8988T (cell line): ENCODE measurements at places on chromosomes 13 and 19.

DNA sequence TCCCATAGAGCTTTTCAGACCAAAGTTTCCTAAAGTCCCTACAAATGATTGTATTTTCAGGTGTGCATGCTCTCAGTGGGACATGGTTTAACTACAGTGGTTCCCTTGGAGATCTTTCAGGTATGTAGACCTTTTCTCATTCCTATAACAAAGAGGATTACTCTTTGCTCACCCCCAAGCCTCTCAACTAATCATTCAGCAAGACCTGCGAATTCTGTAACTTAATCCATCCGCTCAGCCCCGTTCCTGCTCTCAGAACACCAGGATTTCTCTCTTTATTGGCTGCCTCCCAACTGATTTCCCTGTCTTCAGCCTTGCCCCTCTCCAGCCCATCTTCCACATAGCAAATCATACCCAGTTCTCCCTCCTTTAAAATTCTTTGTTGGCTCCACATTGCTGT, 253.6 kb downstream of the MTUS2 start:
- no peak for DNase-seq

- no peak for DNase-seq
Measured at GRCh38 chr13:74251778-74252519, 117.7 kb upstream of the KLF12 start.

- DNase-seq, result no peak
Measured at GRCh38 chr13:81610644-81611043, 1269.7 kb upstream of the SPRY2 start.

- DNase-seq, result no peak
Measured at GRCh38 chr13:59710996-59711701, 452.6 kb downstream of the DIAPH3 start.

GRCh38 chr13:40058757-40059236, 403.3 kb downstream of the COG6 start:
- no peak for DNase-seq

- DNase-seq, result no peak
Measured at GRCh38 chr13:76116751-76117360, 480.7 kb downstream of the LMO7 start.

- DNase-seq, result no peak
Measured at GRCh38 chr13:65932587-65933239, 1297.4 kb downstream of the PCDH9 start.

GRCh38 chr19:1276628-1277022, 1.3 kb downstream of the FAM174C start:
- no peak for DNase-seq

GRCh38 chr13:24040835-24041234, 119.7 kb upstream of the SPATA13 start:
- no peak for DNase-seq

DNA sequence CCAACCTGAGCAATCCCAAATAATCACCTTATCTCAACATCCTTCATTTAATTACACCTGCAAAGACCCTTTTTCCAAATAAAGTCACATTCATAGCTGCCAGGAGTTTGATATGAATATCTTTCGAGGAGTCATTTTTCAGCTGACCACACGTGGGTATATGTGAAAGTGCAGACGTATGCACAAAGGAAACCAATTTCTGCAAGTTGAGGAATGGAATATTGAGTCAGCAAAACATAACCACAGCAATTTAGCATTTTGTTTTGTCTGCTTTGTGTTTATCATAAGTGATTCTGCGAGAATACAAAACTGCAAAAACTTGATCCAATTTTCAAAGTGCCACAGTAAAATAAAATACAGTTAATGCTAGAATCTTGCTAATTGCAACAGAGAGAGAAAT, 295.9 kb downstream of the SUCLA2 start:
- no peak for DNase-seq

GRCh38 chr19:52492201-52492993, 35.1 kb upstream of the ZNF808 start:
- no peak for DNase-seq

GRCh38 chr13:22960827-22961226, 220.0 kb upstream of the SGCG start:
- no peak for DNase-seq

GRCh38 chr13:34017231-34017630, 199.3 kb downstream of the RFC3 start:
- no peak for DNase-seq

DNA sequence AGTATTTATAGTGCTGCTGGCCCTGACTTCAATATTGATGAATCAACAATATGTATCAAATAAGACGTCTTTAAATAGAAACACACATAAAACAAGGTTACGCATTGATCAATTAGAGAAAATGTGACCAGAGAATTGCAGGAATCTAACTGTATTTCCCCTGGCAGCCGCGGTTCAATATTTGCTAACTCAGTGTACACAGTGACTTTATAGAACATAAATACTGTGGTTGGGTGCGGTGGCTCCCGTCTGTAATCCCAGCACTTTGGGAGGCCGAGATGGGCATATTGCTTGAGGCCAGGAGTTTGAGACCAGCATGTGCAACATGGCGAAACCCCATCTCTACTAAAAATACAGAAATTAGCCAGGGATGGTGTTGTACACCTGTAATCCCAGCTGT, 22.8 kb upstream of the UPF3A start:
- no peak for DNase-seq

- DNase-seq, result no peak
Measured at GRCh38 chr19:41297628-41298347, 12.2 kb upstream of the CCDC97 start.

- peak; percentile 15 for DNase-seq
Measured at GRCh38 chr19:50553134-50553703, 15.0 kb downstream of the LRRC4B start.

GRCh38 chr19:3733549-3734309, 25.5 kb downstream of the TJP3 start:
- DNase-seq, result no peak

- DNase-seq, result no peak
Measured at GRCh38 chr19:49390131-49390928, 2.3 kb downstream of the KASH5 start.

DNA sequence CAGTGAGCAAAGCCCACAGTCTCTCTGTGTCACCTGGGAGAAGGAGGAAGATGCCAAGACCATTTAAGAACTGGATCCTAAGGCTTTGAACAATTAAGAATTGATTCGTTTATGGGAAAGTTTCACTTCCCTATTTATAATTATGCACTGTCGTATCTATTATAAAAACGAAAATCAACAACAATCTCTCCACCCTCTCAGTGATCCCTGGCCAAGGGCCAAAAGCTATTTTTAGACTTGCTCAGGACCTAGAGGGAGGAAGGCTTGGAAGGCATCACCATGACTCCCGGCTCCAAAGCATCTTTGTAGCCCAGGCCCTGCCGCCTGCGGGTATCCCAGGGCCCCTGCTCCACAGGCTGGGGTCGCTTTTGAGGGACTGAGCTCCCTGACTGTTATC, 1.3 kb downstream of the RHPN2 start:
- DNase-seq, result no peak

DNA sequence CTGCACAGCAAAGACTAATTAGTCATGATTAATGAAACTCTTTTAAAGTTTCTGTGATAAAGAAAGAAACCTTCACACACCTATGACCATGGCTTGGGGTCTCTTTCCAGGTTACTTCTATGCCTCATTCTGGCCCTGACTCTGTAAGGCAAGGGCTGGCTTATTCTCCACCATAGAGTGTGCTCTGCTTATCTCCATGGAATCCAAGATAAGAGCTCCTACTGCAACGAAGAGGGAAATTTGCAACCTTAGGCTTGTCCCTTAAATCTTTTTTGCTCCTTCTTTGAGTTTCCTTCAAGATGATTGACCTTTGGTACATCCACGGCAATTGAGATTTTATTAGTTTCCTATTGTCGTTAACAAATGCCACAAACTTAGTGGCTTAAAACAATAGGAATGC, 239.9 kb downstream of the SPRY2 start:
- DNase-seq, result no peak

- no peak for DNase-seq
Measured at GRCh38 chr19:38071647-38072046, 152.4 kb downstream of the DPF1 start.

GRCh38 chr19:16394681-16395375, 70.2 kb downstream of the KLF2 start:
- no peak for DNase-seq

- DNase-seq, result no peak
Measured at GRCh38 chr19:16366433-16367260, 42.0 kb downstream of the KLF2 start.

GRCh38 chr13:96490496-96490989, 400.6 kb downstream of the HS6ST3 start:
- DNase-seq, result no peak

- no peak for DNase-seq
Measured at GRCh38 chr19:532561-533363, 1.2 kb downstream of the CDC34 start.

GRCh38 chr13:85974608-85975366, 175.6 kb upstream of the SLITRK6 start:
- no peak for DNase-seq

DNA sequence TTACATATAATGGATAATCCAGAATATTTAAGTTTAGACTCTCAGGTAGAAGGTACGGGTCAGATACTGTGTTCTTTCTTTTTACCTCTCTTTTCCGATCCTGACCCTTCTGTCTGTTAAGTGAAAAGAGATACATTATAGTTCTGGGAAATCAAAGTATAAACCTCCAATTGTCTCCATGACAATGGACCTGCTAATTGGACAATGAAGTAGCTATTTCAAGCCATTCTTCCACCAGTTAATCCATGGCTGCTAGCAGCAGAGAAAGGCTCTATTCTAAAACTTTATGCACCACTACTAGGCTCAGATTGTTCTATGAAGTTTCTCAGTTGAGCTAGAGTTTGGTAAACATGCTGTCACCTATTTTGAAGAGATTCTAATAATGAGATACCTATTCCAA, 8.3 kb upstream of the NBEA start:
- no peak for DNase-seq

- no peak for DNase-seq
Measured at GRCh38 chr13:26695360-26695705, 65.3 kb downstream of the GPR12 start.

GRCh38 chr19:10643968-10644259, 10.2 kb upstream of the ILF3 start:
- DNase-seq, result no peak

- DNase-seq, result no peak
Measured at GRCh38 chr19:13241231-13242104, 91.3 kb downstream of the IER2 start.

DNA sequence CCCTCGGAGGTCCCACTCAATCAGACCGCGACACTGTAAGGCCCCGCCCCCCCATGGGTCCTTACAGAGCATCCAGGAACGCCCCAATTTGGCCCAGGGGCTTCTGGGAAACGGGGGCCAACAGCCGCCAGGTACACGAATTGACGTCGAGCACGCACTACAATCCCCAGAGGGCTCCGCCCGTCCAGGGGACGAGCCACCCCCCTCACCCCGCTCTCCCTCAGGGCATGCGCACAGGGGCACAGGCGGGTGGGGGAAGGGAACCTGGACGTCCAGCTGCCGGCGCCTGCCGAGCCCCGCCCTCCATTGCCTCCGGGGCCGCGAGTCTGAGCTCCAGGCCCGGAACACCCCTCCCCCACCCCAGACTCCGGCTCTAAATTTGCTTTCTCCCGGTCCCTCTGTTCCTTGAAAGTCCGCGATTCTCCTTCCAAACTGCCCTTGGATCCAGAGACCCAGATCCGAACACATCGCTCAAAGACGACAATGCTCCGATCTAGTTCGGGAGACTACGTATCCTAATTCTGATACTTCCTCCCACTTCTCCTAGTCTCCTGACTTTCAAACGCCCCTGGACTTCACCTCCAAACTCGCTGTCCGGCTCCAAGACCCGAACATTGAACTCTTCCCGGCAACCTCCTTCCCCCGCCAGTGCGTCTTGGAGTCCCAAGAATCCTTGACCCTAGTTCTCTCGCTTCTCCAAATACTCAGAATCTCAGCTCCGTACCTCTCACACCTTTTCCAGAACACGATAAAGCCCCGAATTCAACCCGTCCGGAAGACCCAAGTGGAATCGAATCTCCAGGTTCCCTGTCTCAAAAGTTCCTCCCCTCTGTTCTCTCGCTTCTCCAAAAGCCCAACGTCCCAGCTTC, 770 bp downstream of the SERTAD3 start:
- DNase-seq, result peak; percentile 89

- DNase-seq, result no peak
Measured at GRCh38 chr13:23628765-23629565, 58.8 kb downstream of the TNFRSF19 start.

DNA sequence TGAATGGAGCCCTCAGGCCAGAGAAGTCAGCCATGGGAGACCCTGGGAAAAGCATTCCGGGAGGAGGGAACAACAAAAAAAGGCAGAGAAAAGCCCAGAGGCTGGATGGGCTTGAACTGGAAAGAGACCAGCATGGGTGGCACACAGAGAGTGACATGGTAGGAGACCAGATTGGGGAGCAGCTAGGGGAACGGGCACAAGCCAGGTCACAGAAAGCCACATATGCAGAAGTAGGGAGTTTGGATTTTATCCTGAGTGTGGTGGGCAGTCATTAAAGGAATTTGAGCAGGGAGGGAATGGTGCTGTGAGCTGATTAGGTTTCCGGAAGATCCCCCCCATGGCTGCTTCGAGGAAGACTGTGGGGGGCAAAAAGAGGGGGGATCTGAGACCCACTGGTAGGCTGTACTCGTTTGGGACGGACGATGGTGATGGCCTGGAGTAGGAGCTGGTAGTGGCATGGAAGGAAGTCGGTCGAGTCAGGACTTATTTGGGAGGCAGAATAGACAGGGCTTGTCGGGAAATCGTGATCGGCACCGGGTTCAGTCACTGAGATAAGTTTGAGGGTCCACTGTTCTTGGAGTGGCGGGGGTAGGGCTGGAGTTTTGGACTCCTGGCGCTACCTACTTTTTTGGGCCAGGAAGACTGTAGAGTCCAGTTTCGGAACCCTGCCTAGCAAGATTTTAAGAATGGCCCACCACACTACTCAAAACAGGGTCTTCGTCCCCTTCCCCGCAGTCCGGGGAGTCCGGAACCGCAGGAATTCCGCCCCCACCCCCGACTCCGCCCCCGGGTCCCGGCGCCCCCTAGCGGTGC, 949 bp downstream of the SERTAD1 start:
- DNase-seq, result no peak

- no peak for DNase-seq
Measured at GRCh38 chr19:3084943-3085342, 9.2 kb upstream of the GNA11 start.

- DNase-seq, result peak; percentile 50
Measured at GRCh38 chr13:26872525-26873385, 112.2 kb upstream of the GPR12 start.

GRCh38 chr13:52128714-52129700, at the start of gene NEK5:
TSS of gene NEK5 (minus strand) at chr13:52129073. CDS start at chr13:52127482, 1,591 bp downstream.
- peak; percentile 77 for DNase-seq

DNA sequence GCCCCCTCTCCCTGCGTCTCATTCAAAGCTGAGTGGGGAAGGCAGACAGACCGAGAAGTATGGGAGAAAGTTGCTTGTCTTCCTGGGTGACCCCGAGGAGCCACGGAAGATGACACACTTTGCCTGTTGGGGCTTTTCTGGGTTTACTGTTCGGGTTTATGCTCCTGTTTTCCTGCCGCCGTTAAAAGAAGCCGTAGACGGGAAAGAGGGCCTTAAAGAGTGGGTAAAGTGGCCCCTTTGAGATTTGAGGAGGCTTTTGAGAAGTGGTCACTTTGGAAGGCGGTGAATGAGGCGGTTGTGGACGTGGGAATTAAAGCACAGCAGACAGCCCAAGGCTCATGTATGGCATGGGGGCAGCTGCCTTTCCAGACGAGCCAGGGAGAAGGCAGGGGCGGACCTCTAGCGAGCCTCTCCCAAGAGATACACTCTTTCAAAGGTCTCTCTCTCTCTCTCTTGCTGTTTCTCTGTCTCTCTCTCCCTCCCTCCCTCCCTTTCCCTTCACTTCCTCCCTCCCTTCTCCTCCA, 493 bp upstream of the LHFPL6 start:
- no peak for DNase-seq

- no peak for DNase-seq
Measured at GRCh38 chr13:45940061-45940460, 88.5 kb upstream of the SIAH3 start.
